GM23248 (cell line): ENCODE measurements at places on chromosomes 13 and 19.
A peak's percentile ranks its signal among the peaks of the same experiment; 100 is the strongest.

DNA sequence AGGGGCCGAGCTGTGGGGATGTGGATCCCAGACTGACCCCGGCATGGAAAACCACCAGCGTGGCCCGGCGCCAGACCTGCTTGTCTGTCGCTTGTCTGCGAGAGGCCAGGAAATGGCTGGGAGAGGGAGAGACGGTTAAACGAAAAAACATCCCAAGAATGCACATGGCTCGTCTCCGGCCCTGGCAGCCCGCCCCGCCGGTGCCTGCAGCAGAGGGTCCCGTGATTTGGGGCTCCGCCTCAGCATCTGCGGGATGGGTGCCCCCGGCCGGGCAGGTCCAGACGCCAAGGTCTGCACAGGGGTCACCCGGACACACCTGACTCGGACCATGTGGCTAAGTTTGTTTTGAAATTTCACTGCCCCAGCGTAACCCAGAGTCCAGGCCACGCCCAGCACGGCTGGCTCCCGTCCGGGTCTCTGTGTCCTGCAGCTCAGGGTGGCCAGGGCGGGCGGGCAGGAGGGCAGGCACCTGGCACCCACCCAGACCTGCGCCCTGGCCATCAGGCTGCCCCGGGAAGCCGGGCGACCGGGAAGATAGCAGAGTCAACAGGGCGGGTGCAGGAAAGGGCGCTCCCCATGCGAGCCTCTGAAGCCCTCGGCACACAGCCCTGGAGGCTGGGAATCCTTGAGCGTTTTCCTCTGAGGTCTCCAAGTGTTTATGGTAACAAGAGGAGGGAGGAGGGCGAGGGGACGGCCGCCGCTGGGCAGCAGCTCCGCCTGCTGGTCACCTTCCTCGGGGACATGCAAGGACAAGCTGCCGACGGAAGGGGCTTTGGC is 103.2 kb downstream of the GADD45B start:
- peak; percentile 94 for DNase-seq

DNA sequence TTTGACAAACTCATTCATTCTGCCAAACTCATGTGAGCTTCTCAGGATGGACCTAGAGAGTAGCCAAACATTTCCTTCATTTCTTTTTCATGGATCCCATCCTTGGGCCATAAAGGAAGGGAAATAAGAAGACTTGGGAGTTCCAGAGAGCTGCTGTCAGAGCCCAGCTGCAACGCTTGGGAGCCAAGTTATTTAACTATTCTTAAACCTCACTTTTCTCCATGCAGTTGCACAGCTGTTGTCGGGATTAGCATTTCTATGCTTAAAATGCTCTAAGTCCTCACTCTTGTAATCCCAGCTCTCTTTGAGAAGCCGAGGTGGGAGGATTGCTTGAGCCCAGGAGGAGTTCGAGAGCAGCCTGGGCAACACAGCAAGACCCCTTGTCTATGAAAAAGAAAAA is 11.7 kb upstream of the CASP14 start:
- no peak for DNase-seq

DNA sequence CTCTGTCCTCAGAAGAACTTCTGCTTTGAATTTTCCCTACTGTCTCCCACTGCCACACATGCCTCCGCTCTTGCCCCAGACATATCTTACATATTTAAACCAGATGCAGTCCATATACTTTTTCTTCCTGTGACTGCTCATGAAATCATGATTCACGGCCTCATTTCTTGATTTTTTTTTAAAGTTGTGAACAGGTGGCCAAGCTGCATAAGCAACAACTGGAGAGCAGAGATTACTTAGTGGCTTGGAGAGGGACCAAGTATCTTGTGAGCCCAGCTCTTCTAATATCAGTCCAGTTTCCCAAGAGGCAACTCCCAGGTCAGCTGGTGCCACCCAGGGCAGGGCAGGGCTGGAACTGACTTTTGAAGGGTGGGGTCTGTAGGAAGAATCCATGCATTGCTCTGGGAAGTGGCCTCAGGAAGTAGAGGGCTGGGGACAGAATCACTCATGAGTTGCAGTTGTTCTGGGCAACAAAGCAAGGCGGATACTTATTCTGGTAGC is 152.4 kb downstream of the LMO7 start:
- peak; percentile 89 for DNase-seq

DNA sequence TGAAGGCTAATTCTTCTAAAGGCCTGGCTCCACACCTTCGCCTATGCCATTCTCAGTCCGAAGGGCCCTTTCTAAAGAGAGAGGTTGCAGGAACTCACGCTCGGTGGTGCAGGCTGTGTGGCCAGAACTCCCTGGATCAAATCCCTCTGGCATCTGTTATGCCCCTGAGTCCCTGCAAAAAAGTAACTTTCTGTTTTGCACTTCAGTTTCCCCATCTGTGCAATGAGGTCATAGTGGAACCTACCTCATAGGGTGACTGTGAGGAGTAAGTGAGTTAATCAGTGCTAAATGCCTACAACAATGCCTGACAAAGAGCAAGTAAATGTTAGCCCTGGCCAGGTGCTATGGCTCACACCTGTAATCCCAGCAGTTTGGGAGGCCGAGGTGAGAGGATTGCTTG is 7.3 kb downstream of the IGSF23 start:
- DNase-seq = peak; percentile 21

DNA sequence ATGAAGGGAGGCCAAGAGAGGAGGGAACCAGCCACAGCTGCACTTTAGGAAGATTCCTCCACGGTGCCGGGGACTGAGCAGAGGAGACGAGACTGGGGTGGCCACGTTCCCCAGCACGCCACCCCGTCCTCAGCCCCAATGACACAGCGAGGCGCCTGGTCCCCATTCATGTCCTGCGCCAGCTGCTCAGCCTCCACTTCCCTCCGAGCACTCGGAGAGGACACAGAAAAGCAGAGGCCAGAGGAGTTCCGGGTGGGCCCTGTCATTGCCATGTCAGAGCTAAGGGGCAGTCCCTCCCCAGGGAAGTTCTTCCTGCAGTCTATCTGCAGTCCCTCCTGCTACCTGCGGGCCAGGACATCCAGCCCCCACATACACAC is 53.2 kb upstream of the NFIC start:
- DNase-seq = no peak
